KBM-7 (cell line): ENCODE measurements at places on chromosomes 4 and X.

- DNase-seq: no peak
These were observed 89.5 kb downstream of the HS3ST1 start for GRCh38 chr4:11338956-11339782.

GRCh38 chr4:8267077-8267476 lies 2.5 kb upstream of the HTRA3 start:
- peak; percentile 68 for DNase-seq

GRCh38 chr4:6228158-6229067 lies 28.1 kb upstream of the JAKMIP1 start:
- no peak for DNase-seq

- DNase-seq: no peak
These were observed 32.0 kb upstream of the STS start for GRCh38 chrX:7115557-7115956.

DNA sequence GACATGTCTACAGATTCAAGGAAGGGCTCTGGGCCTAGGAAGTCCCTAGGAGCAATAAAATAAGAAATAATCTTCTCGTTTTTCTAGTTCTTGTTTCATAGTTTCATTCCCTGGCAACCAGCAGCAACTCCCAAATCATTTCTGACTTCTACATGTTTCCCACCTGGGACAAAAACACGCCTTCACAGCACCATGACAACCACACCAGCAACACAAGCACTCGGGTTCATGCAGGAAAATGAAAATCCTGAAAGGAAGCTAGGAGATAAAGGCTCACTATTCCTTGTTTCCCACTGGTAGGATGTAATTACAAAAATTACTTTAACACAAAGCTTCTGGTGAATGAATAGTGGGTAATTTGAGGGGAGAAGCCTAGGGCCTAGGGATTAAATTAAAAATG lies 158.9 kb downstream of the ADAMTS3 start:
- DNase-seq: no peak

DNA sequence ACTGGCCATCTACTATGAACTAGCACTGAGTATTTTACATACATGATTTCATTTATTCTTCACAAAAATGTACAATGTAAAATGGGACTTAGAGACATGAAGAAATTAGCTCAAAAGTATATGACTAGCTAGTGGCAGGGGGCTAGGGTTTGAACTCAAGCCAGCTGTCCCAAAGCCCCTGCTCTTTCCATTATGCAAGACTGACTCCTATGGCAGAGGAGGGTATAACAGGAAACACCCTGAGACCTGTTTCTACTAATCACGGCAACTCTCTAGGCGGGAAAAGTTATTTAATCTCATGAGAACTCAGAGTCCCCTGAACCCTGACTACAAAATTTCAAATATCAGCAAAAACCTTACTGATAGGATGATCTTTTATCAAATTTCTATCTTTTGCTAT lies 150.6 kb downstream of the PRDM5 start:
- no peak for DNase-seq

DNA sequence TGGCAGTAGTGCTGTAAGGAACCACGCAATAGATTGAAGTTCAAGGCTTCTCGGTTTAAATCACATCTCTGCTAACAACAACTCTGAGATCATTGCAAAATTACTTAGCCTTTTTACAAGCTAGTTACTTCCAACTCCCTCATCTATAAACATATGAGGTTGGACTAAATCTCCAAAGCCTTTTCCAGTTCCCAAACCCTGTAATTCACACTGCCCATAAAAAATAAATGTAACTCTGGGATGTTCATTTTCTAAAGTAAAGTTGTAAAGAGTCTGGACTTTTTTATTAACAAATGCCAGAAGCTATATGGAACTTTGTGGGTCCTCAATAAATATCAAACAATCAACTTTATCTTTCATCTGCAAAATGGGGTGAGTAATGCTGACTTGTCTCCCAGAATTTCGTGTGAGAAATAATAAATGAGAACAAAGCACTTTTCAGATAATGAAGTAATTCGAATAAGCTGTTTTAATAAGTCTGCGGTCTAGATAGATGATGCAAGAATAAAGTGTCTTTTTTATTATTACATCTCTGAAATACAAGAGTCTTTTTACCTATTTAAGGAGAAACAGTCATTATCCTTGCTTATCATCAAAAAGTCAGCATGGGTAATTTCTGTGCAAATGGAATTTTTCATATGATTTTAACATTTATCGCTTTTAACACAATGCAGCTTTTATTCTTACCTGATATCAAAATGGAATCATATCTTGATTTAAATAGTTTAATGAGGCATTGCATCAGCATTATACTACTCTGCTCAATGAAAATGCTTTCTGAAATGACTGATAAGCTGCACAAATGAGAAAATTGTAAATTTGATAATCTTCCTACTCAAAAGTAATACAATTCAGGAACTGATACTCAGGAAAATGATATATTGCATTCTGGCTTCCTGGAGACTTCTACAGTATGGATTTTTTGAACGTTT lies 252.6 kb downstream of the BANK1 start:
- DNase-seq: no peak

DNA sequence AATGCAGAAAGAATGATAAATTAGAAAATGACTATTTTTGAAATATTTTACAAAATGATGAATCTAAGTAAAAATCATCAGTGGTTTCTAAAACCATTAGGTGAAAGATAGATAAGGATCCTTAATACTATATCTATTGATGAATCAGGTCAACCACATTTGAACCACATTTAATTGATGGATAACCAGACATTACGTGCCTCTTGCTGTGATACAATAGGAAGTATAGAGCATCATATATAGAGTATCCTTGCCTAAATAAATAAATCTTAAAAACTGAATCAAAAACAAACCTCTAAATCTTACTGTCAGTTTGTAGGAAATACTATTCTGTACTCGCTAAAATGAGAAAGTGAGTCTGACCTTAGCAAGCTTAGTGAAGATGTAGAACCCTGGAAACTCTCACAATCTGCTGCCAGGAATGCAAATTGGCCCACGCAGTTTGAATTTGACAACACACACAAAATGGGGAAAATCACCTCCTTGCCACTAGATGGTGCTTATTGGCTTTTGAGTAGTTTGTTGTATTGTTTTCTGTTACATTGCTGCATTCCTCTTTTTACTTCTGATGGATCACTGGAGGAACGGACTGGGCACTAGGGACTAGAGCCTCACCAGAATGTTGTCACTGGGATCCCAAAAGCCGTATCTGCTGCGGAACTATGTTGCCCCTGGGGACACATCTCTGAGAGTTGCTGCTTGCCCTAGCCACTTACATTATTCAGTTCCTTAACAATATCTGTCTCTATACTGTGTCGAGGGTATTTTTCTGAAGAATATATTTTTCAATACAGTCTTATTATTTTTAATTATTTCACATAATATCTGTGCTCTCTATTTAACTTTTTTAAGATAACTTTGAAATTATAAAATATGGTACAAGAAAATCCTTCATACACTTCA lies 25.4 kb upstream of the SLAIN2 start:
- DNase-seq: peak; percentile 79

DNA sequence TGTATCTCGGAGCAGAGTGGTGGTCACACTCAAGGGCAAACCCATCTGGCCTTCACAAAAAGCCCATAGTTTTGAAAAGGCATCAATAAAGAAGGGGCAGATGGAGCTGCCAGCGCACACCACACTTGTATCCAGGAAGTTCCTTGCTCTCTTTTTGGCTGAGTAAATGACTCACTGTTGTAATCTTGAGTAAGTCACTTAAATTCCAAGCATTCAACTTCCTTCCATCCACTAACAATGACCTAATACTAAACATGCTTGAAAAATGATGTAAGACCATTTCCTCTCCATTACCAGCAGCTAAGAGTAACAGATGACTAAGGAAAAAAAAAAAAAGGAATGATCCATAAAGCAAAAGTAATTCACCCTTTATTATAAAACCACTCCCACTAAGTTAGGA lies 32.4 kb upstream of the MYOZ2 start:
- DNase-seq: peak; percentile 72

- DNase-seq: no peak
These were observed 745.4 kb downstream of the PDHA2 start for GRCh38 chr4:96585304-96585703.

GRCh38 chr4:5126231-5126630 lies 75.0 kb downstream of the STK32B start:
- no peak for DNase-seq

GRCh38 chr4:152247271-152247975 lies 288.5 kb downstream of the FBXW7 start:
- no peak for DNase-seq

DNA sequence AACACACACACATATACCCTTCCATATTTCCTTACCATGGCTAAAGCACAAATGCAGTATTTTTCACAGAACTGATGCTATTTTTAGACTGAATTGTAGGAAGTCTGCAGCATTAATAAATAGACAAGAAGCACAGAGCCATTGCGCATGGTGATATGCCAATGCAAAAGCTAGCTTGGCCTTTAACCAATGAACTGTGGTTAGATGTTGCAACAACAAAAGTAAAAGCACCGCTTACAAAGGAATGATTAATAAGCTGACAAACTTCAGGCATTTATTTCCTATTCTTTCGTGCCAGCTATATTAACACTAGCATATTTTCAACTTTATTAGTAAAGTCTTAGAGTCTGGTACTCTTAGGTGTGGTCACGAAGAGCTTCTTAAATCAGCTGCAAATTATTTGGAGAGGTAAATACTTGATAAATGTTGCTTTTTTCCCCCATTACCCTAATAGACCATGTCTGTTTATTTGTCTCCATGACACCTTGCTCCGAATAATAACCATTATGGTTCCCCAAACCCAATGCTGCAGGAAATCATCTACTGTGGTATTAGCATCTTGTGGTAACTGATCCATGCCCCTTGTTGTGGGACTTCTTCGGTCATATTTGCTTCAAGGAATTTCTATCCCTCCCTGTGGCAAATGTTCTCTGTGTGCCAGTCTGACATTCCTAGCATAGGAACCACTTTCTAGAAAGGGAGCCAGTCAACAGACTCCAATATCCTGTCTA lies 306.1 kb upstream of the TAPT1 start:
- DNase-seq: no peak

DNA sequence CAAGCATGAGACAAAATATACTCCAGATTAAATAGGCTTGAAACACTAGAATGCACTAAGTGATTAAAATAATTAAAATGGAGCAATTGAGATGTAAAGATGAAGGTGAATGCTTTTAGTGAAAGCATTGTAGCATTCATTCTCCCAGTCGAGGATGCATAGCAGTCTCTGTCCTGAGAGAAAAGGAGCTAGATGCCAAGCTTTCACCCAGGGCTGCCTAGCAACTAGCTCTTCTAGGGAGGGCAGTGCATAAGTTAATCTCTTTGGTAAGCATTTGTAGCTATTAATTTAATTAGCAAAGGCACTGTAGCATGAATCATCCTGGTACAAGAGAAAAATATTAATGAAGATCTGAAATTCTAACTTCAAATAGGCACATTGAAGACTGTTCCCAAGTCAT lies 1014.8 kb downstream of the C4orf33 start:
- no peak for DNase-seq

DNA sequence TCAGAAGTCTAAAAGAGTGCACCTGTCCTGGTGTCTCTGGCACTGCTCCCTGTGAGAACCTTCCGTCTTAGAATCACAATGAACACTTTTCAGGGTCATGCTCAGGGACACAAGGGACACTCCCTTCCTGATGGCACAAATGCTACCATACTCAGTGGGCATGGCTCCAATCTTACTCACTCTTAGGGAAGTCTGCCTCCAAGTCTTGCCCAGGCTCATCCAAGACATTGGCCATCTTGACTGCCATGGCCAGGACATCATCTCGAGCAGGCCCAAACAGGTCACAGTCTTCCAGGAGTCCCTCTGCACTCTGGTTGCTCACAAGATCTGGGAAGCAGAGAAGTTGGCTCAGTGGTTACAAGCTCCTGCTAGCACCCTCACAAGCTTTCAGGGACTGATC lies 8.8 kb downstream of the ZMYM3 start:
- no peak for DNase-seq

DNA sequence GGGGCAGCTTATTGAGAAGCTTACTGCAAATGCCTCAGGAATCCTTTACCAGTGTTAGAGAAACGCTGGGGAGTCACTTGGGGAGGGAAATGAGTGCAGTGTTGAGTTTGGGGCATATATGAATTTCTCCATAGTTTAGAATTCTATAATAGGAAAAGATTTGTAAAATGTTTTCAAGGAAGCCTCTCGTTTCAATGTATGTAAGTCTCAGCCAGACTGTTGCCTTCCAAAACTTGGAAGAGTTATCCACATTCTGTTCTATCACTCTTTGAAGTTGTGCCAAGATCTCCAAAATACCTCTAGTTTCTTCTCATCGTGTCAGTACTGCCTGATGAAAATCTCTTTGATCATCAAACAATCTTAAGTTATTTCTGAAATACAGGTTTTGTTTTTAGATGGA lies 565 bp upstream of the LRCH2 start:
- DNase-seq: no peak

- no peak for DNase-seq
These were observed 8.6 kb upstream of the ARHGAP10 start for GRCh38 chr4:147723326-147723725.

DNA sequence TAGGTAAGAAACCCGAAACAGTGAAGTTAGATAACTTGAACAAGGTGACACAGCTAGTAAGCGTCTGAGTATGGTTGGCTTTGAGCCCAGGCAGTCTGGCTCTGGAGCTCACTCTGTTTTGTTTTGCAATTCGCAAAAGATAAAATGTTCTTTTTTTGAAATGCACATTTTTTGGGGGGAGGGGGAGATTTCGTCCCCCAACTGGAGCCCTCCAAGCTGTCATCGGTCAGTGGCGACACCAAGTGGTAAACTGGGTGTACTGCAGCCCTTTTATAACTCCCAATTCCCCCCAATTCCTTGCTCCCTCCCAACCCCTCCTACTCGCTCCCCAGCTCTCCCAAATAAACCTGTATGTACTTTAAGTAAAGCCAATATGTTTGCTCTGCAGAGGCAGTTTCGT lies 2.8 kb upstream of the CLCN5 start:
- peak; percentile 63 for DNase-seq

- no peak for DNase-seq
These were observed 250.4 kb downstream of the TMA16 start for GRCh38 chr4:163744861-163745260.
